ENCODE measurements at places on chromosomes 11 and 22.

DNA sequence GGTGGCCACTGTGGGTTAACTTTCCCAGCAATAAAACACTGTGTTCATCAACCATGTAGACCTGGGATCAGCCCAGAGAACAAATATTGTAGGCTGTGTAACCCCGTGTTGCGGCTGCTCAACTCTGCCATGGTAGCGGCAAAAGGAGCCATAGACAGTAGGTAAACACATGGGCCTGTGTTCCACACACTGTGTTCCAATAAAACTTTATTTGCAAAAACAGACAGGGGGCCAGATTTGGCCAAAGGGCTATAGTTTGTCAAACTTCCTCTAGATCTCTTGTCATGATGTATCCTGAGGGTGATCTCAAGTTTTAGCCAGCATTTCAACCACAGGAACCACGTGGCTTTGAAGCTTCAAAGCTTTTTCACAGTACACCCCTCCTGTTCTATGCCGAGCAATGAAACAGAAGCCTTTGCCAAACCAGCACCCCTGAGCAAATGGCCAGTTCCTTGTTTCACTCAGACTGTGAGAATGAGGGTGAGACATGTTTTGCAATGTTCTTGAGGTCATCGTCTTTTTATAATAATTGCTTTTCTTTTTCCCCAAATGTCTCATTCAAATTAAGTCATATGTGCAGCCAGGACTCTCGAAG is 49.9 kb upstream of the FADD start:
- DNase-seq, result no peak

GRCh38 chr11:28878025-28878424 is 769.8 kb downstream of the METTL15 start:
- no peak for DNase-seq

DNA sequence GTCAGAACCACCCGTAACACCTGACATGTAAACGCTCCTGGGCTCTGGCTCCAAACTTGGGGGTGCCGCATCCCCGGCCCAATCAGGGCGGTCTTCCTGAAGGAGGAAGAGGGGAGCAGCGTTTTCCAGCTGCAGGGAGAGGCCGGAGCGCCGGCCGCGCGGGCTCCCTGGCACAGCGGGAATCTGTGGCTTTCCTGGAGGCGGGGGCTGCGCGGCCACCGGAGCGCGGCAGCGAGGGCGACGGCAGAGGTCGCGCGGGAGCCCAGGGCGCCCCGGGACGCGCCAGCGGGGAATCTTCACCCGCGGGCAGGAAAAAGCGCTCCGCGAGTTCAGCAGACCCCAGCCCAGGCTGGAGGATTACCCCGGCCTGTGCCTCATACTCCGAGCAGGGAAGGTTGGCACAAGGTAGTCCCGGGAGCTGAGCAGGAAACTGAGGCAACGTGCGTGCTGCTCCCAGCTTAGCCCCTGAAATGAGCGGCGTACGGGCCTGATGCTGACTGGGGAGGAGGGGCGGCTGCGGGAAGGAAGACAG is 600 bp upstream of the ESAM start:
- no peak for DNase-seq

GRCh38 chr11:129192150-129192549 is at the start of gene ARHGAP32:
ARHGAP32 (minus strand) TSS chr11:129192325; CDS start chr11:129192198, 127 bp downstream.
- no peak for DNase-seq

- no peak for DNase-seq
Observed at GRCh38 chr22:45860201-45860600, 116.8 kb downstream of the WNT7B start.
